ENCODE measurements at places on chromosomes 7 and 10.

GRCh38 chr7:120486164-120486563, 213.2 kb downstream of the KCND2 start:
- DNase-seq, result no peak

GRCh38 chr10:4038000-4038399, 253.0 kb upstream of the KLF6 start:
- no peak for DNase-seq

DNA sequence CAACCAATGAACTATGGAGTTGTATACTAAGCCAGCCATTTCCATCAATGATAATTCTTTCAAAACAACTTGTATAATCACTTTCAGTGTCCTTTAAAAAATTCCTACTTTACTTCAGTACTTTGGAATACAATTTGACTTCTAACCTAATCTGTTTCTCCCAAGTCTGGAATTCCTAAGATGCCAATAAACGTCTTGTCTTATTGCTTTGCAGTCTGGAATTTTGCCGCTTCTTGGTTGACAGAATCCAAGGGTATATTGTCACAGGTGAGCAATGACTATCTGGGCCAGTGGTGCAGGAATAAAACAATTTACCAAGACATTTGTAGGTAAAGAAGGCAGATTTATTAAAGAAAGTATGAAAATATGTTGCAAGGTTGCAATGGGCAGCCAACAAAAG, 21.8 kb downstream of the RP9 start:
- DNase-seq, result no peak

DNA sequence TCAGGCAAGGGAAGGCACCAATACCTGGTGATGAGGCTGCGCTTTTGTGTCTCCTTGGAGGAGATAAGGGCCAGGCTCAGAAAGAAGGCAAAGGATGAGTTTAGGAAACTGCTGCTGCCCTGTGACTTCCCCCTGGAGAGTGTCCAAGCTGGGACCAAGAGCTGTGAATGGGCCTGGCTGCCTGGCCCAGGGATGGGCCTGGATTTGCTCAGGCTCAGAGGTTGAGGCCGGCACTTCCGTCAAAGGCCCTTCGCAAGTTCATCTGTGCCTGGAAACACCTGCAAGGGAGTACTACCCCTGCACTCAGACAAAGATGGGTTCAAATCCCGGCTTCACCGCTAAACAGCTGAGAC, 50.5 kb upstream of the NANOS1 start:
- DNase-seq, result no peak

- DNase-seq, result no peak
Measured at GRCh38 chr7:32415519-32415918, 74.7 kb downstream of the LSM5 start.

DNA sequence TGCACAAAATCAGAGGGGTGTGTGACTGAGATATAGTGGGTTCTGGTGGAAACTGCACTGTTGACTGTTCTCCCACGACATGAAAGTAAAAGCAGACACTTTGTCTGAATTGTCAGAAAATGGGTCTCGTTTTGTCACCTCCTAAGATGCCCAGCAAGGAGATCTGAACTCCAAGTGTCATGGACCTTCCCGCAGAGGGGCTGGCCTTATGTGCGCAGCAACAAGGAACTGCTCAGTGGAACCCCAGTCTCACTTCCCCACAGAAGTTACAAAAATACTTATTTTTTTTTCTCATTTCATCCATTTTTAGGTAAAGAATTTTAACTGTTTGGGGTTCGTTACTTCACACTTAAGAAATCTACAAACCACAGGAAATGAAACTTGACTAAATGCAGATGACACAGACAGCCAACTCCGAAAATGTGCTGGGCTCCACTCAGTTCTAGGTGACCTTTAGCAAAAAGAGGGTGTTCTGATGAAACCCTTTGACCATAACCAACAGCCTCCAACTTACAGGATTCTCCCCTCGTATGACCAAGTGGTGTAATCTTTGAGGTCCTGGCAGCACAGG, 115.0 kb downstream of the FAM107B start:
- no peak for DNase-seq

- DNase-seq, result no peak
Measured at GRCh38 chr7:12637819-12638592, 49.4 kb upstream of the ARL4A start.

GRCh38 chr7:123719197-123719721, 29.5 kb downstream of the WASL start:
- no peak for DNase-seq

DNA sequence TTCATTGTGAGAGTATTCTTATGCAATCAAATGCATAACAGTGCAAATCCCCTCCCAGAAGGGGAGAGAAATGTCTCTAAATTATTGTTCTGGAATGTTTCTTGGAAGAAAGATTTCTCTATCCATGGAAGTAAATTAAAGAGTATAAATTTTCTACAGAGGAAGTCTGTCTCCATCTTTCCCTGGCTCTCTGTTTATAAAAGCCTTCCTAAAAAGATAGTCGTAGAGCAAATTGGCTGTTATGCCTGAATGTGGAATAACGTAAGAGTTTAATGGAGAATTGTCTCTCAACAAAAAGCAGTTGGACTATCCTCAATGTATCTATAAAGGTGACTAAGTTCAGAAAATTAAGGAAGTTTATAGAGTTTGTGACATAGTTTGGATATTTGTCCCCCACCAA, 76.3 kb downstream of the GNAT3 start:
- DNase-seq, result no peak

DNA sequence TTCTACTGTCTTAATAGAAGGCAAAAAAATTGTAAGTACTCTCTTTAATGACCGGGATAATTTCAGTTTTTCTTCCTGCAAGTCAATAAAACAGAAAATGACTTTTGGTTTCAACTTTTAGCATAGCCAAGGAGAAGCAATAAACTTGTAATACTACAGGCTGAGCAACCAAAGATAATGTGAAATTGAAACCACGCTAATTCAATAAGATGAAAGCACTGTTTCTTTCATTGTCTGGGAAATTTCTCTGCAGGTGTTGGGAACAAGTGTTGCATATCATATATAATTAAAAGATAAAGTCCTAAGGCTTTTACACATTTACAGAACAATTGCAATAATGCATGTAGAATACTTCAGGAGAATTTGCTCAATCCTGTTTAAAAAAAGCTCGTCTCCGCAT, 462.3 kb downstream of the PAXIP1 start:
- no peak for DNase-seq

GRCh38 chr10:1309617-1310270, 253.6 kb downstream of the WDR37 start:
- DNase-seq, result no peak

DNA sequence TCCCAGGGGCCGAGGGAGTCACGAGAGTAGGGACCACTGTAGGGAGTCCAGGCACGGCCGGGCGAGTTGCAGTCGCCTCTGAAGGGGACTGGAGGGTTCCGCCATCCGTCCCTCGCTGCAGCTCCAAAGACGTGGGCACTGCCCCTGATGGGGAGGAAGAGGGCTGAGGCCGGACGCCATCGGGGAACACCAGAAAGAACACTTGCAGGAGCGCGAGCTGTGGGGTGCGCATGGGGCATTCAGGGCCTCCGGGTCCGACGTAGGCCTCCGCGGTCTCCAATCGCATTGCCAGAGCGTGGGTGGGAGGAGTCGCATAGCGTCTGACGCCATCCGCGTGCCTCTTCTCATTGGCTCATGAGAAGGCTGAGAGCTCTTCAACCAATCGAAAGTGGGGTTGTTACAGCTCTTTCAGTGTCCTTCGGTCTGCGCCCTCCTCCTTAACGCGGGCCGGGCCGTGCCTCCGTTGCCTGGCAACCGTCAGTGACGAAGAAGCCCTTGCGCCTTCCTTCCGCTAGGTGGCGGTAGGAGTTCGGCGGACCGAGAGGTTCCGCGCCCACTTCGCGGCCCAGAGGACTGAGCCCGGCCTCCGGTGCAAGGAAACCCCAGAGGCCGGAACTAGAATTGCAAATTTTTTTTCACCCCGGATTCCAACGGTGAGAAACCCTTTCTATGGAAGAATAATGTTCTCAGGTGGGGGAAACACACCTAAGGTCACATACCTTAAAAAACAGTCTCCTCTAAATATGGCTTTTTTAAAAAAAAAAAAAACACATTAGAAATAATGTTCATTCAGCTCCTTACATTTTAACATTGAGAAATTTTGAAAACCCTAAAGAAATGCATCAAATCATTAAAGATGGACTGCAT, at the start of gene TCTN3:
TSS of gene TCTN3 (minus strand) at position 260 of the 867 bp plus-strand sequence. CDS start at position 232, 28 bp downstream.
- DNase-seq, result peak; percentile 91

- DNase-seq, result no peak
Measured at GRCh38 chr10:51422311-51423120, 276.9 kb downstream of the CSTF2T start.

GRCh38 chr7:15128716-15129115, 226.2 kb upstream of the DGKB start:
- DNase-seq, result no peak

DNA sequence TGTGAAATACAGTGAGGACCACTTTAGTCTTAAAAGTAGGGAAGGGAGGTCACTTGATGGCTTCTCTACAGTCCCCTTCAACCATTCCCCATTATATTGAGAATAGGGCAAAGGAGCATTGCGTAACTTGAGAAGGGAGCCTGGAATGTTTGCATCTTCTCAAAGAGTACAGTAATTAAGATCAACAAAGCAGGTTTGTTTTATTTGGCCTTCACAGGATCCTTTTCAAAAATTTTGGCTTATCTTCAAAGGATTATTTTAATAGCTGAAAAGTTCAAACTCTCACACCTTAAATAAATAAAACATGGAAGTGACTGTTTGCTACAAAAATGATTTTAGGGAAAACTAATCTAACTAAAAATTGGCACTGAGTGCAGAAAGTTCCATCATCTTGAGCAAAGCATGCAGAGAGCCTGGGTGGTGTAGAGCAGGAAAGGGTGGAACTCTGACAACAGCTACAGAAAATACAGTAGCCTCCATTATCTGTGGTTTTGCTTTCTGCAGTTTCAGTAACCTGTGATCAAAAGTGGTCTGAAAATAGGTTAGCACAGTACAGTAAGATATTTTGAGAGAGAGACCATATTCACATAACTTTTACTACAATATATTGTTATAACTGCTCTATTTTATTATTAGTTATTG, 214.0 kb downstream of the MDFIC start:
- DNase-seq, result no peak

DNA sequence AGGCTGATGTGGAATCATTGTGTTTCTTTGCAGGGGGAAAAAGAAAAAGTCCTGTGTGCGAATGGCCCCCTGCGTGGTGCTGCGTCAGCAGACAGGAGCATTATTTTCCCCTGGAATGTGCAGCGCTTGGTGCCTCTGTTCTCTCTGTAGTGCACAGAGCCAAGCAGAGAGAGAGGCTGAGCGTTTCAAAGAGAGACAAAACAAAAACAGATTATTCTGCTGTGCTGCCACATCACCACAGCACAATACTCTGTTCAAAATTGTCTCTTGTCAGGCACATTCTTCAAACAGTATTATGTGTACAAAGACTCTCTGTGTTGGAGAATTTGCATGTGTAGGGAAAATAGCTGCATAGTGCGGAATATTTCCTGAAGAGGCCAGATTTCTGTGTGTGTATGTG, 609.0 kb downstream of the SDK1 start:
- DNase-seq, result no peak

- no peak for DNase-seq
Measured at GRCh38 chr10:22683140-22683389, 31.3 kb downstream of the PIP4K2A start.

GRCh38 chr10:96700374-96701099, 19.8 kb downstream of the PIK3AP1 start:
- DNase-seq, result no peak

DNA sequence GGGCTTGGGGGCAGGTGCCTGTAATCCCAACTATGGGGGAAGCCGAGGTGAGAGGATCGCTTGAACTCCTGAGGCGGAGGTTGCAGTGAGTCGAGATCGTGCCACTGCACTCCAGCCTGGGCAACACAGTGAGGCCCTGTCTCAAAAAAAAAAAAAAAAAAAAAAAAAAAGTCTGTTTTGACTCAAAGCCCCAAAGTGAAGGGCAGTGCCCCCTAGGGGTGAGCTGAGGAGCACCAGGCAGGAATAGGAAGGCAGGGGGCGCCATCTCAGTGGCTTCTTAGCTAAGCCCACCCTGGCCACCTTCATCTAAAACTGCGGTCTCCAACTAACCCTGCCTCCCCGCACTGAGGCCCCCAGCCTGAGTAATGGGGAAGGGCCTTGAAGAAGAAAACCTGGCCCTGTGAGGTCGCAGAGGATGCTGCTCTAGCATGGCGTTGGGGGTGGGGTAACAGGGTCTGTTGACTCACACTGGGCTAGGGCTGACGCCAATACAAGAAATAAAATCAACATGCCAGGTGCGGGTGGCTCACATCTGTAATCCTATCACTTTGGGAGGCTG, 9.8 kb downstream of the PODXL start:
- DNase-seq, result no peak

DNA sequence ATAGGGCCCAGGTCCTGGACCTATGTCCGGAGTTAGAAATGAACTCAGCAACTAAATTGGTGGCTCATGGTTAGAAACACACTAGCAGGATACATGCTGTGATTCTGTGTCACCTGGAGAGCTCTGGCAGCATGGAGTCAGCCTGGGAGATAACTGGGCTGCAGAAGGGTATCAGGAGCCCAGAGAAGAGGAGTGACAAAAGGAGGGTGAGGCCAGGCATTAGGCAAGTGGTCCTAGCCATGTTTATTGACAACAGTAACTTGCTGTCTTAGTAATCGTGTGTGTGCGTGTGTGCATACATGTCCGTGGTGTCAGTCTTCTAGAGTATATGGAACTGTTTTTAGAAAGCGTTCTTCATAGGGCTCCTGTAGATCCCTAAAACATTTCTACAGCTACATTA, 157.5 kb upstream of the PHYHIPL start:
- no peak for DNase-seq

- DNase-seq, result no peak
Measured at GRCh38 chr10:99527526-99528493, 4.9 kb upstream of the NKX2-3 start.

GRCh38 chr7:130886438-130887135, 152.6 kb upstream of the KLF14 start:
- no peak for DNase-seq

- DNase-seq, result no peak
Measured at GRCh38 chr10:61120805-61121204, 176.8 kb upstream of the RHOBTB1 start.

- no peak for DNase-seq
Measured at GRCh38 chr10:32293581-32293980, 53.4 kb downstream of the EPC1 start.

GRCh38 chr7:46776790-46777189, 805.1 kb downstream of the TNS3 start:
- DNase-seq, result no peak
